ENCODE measurements at places on chromosomes 2 and 18.
A peak's percentile ranks its signal among the peaks of the same experiment; 100 is the strongest.

- DNase-seq = no peak
Observed at GRCh38 chr18:9905401-9905922, 8.4 kb upstream of the VAPA start.

- no peak for DNase-seq
Observed at GRCh38 chr18:63808125-63808524, 32.9 kb downstream of the SERPINB7 start.

DNA sequence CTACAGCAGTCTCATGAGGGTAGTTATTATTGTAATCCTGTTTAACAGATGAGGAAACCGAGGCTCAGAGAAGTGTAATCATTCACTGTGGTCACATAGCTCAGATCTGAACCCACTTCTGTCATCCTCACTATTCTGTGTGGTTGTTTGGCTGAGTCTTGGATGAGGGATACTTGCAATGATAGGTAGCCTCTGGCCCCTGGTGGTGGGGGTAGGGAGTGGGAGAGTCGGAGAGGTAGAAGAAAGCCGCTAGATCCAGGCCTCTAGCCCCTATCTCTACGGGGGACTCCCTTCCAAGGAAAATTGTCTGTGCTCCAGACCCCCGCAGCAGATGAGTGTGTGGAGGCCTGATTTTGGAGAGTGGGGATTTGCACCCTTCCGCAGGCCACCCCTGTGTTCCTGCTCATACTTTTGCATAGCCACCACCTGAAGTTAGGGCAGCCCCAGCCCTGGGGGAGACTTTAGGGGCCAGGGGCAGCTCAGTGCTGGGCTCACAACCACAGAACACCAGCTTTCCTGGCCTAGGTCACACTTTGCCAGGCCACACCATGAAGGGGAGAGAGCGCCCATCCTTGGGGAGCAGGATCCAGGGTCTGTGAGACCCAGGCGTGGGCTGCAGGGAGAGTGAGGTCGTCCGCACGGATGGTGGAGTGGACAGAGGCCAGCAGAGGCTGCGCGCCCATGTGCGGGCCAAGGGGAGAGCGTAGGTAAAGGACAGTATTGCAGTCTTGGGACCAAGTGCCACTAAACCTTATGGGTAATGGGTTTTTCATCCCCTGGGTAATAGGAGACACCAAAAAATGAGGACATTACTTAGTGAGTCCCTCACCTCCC lies 148.2 kb downstream of the GLI2 start:
- no peak for DNase-seq

DNA sequence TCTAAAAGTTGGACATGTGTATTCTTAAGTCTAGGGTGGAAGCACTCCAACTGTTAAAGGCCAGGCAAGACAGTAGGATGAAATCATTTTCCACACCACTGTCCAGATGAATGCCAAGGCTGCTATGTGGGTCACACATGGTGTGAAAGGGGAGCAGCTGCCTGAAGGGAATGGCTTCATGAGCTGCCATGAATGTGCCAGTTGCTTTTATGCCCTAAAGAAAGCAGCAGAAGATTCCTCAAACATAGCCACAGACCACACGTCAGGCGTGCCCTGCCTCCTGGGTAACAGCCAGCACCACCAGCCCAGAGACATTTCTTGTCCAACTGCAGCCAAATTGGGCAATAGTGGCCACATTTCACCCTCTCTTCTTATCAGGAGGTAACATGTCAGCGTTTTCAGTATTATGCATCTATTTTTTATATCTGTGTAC lies 130.2 kb downstream of the MTCL1 start:
- DNase-seq = no peak

DNA sequence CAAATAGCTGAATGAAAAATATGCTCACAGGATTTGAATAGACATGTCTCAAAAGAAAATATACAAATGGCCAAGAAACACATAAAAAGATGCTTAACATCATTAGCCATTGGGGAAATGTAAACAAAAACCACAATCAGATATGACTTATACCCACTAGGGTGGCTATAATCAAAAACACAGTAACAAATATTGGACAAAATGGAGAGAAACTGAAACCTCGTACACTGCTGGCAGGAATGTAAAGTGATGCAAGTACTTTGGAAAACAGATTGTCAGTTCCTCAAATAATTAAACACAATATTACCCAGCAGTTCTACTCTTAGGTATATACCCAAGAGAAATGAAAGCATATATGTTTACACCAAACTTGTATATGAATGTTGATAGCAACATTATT lies 213.0 kb downstream of the PHLPP1 start:
- no peak for DNase-seq

GRCh38 chr2:158339513-158339912 lies 117.0 kb downstream of the CCDC148 start:
- DNase-seq = no peak

DNA sequence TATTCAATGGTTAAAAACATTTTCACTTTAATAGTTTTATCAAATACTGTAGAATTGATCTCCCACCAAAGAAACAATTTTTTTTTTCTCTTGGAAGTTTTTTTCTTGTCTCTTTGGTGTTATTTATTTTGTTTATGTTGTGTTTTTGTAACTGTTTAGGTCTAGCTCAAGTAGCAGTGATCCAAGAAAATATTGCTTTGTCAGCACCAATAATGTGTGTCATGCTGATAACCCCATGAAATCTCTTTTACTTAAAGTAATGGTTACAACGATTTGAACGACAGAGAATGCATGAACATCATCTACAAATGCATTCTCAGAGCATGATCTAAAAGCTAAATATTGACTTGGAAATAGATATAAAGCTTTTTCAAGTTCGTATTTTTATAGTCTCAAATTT lies 122.9 kb downstream of the DOK6 start:
- no peak for DNase-seq

DNA sequence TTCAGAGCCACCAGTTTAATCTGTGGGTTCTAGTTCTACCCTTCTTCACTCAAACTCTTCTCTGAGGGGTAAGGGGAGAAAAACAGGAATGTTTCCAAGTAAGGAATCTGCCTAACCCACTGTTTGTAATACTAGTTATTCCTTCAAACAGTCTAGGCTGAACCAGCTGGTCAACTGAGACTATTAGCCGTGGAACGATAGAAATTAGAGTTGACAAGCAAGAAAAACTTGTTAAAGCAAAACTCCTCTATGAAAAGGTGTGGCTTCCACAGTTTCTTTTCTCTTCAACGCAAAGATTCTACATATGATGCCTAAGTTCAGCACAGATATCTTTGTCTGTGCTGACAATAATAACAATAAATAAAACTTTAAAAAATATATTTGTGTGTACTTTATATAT lies 11.5 kb downstream of the PAIP2B start:
- no peak for DNase-seq

- DNase-seq = no peak
Observed at GRCh38 chr2:73749314-73749713, 12.2 kb upstream of the TPRKB start.

DNA sequence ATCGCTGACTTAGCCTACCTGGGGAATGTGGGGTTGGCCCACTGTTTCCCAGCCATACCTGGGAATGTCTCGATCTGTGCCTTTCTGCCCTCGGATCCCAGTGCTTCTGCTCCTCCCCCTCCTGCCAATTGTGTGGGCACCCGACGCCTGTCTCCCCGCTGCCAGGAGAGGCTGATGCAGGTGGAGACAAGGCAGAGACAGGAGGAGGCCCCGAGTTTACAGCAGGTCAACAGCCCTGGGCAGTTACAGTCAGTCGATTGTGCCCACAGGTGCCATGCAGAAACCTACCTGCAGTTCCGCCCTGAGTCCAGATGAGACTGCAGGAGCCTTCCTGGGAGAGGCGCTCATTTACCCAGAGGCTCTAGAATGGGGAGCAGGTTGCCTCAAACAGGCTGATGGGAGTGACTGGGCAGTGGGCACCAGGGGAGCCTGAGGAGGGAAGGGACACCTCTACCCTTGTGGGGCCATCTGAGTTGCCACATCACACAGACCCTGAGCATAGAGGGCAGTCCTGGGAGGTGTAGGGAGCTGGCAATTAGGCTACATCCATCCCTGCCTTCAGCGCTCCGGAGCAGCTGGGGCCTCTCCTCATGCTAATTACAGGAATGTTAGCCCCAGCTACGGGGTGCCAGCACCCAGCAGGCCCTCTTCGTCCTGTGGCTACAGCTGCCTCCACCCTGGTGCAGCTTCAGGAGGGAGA lies 300.1 kb downstream of the NDUFA10 start:
- DNase-seq = no peak

GRCh38 chr2:195579776-195580555 lies 77.1 kb upstream of the SLC39A10 start:
- peak; percentile 22 for DNase-seq

DNA sequence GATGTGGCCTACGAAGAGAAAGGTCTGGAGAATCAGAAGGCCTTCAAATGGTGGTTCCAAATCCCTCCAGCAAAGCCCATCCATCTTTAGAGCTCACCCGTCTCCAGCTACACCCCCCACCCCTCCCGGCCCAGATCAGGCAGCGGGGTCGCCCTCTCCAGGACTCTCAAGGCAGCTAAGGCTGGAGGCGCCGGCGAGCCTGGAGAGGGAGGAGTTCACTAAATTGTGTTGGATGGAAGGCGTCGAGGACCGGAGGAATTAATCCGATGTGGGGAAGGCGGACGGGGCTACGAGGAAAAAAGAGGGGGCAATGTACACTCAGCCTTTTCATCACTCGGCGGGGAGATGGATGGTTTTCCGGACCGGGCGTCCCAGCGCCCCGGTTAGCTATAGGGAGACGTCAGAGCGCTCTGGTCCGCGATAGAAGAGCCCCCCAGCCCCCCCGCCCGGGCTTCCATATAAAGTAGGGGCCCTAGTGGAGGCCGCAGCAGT lies at the start of gene GRP:
TSS of gene GRP (plus strand) at position 487 of the 492 bp plus-strand sequence. CDS start 108 bp downstream, outside the sequence.
- DNase-seq = no peak

DNA sequence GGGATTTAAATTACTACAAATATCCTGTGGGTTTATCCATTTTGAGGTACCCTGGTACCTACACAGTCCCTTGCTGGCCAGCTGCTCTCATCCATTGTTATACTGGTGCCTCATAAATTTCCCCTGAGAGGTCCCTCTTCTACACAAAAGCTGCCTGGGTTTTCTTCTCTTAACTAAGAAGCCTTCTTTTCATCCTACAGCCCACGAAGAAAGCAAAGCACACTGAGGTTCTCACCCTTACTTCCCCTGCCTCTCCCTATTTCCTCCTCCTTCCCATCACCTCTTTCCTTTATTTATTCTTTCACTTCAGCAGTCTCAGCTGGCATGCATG lies 154.9 kb downstream of the CSRNP3 start:
- no peak for DNase-seq

GRCh38 chr18:76712511-76713140 lies 109.7 kb upstream of the ZNF236 start:
- no peak for DNase-seq

Data from GDM1 (cell line).